EH (cell line): ENCODE measurements at places on chromosomes 5 and 9.

DNA sequence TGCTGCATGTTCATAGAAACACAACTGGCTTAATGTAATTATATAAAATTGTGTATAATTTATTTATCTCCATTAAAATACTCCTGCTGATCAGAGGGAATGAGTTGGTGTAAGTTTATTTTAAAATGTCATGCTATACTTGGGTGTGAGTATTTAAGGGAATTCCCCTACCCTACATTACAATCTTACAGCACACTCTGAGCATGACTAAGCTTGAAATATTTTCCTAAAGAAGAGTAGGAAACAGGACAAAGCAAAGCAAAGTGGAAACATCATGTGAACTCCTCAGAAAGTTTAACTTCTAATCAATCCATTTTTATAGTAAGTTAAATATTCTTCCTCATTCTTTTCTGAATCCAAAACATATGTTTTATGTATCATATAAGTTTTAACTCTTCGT lies 1271.3 kb downstream of the EFNA5 start:
- peak; percentile 53 for DNase-seq

- no peak for DNase-seq
Measured at GRCh38 chr5:127649018-127649439, at the start of gene CTXN3. TSS of gene CTXN3 (plus strand) at chr5:127649082. CDS start at chr5:127657522, 8,440 bp downstream.

DNA sequence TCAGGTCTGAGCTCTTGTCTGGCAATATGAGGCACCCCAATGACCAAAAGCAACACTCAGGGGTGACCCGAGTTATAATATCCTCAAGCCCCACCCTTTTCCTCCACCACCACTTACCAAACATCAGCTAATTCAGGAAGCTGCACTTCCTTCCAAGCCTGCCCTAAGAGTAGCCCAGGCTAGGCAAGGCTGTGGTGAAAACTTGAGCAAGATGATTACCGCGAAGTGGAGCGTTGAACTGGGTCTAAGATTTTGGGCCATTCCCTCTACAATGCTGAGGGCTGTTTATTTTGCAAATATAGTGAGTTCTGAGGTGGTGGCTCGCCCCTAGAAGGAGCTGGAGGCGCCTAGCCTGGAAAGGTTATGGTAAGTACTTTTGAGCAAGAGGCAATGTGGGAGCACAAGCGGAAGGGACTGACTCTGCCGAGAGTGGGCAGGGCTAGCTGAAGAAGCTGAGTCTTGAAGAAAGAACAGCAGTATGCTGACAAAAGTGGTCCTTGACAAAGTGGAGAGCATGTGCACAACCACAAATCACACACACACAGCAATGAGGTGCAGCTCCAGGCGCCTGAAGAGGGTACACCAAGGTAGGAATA lies at the start of gene HK3:
Gene HK3 (minus strand): TSS at position 51 of the 596 bp plus-strand sequence. CDS start 3,187 bp downstream, outside the sequence.
- no peak for DNase-seq

GRCh38 chr5:42487077-42487476 lies 63.8 kb downstream of the GHR start:
- no peak for DNase-seq

DNA sequence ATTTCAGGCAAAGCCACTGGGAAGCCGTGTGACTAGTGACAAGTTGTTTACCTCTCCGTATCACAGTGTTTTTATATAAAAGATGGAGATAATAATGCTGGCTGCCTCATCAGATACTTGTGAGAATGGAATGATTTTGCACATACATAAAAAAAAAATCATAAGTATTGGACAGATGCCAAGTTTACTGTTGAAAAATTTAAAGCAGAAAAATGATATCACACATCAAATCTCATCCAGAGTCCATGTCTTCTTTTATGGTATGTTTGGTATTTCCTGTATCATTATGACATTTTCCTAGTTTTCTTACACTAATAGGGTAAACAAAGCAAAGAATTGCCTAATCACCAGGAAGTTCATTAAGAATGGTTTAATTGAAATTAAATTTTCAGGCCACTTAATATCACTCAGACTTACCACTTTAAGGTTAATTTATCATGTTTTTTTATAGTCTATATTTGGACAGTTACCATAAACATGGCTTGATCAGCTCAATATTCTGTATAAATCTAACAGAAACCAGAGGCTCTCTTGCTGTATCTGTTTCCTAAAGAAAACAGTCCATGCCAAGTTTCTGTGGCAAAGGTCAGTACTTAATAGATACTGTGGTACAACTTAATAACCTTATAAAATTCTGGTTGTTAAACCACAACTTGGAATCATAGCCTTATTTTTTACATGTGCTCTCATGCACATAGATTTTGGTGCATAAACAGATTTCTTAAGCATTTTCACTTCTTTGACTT lies 656.5 kb upstream of the RIOK2 start:
- peak; percentile 68 for DNase-seq

GRCh38 chr9:21317956-21318923 lies 13.1 kb upstream of the IFNA5 start:
- DNase-seq, result peak; percentile 58

DNA sequence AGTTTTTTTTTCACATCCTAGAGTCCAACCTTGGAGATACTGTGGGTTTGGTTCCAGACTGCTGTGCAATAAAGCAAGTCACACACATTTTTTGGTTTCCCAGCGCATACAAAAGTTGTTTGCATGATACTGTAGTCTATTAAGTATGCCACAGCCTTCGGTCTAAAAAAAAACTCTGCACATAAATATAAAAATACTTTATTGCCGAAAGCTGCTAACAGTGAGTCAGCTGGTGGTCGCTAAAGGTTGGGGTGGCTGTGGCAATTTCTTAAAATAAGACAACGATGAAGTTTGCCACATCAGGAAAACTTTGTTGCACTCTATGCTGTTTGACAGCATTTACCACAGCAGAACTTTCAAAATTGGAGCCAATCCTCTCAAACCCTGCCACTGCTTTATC lies 37.4 kb downstream of the UBQLN1 start:
- DNase-seq, result no peak

- DNase-seq, result no peak
Measured at GRCh38 chr5:174718880-174719610, 5.3 kb upstream of the MSX2 start.

DNA sequence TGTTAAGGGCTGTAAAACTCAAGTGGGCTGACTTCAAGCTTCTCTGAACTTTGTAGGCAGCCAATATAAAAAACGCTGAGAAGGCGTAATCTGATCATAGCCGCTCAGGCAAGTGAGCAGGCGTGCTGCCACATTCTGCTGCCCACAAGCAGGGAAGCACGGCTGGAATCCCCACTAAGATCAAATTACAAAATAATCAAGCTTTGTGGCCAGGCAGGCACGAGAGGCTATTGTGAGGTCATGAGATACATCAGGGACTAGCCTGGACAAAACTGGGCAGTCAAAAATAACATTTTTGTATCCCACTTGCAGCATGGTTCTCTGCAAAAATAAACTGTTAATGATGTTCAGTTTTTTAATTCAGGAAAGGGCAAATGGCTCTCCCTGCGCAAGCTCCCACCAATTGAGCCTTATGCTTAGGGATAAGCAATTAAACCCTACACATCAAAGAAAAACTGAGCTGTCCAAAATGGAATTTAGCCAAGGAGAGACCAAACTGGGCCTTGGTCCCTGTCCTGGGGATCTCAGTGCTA lies 64.0 kb downstream of the POU5F2 start:
- DNase-seq, result peak; percentile 97

DNA sequence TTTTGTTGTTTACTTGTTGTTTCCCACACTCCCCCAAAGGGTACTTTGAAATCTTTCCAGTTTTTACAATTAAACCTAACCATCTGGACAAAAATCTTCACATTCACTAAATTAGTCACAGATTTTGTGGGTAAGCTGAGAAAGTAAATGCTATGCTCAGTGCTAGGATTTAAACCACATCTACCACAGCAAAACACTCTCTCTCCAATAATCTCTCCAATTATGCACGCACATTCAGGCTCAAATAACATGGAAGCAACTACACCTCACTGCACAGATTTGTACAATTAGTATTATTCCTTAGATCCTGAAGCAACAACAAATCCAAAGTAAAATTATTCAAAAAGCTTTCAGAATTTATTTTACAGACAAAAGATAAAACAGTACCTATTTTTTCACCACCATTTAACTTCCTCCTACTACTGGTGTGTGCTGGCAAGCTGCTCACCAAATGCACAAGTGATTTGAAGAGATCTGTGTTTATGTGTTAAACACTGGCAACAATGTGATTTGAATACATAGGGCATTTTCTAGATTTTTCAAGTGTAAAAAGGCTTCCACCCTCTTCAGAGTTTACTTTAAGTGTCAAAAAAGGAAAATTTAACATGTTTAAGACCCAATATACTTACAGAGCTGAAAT lies 16.6 kb downstream of the ZNF608 start:
- DNase-seq, result no peak

GRCh38 chr5:141413540-141414069 lies 818 bp downstream of the PCDHGA10 start:
- no peak for DNase-seq

DNA sequence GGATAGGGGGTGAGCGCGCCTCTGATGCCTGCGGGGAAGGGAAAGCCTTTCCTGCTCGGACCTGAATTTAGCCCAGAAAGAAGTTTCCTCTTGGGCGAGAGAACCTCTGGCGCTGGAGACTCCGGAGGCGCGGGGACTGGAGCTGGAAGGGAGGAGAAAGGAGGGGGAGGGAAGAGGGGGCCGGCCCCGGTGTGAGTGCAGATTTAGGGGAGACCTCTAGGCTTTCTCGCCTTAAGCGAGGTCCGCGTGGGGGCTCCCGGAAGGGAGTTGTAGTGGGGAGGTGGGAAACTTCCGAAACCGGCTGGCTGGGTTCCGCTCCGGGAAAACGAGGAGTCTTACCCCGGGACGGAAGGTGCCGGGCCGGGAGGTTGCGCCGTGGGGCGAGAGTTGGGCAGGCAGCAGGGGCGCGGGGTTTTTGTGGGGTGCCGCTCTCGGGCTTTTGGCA lies 1.3 kb downstream of the PCSK5 start:
- peak; percentile 6 for DNase-seq

- DNase-seq, result peak; percentile 32
Measured at GRCh38 chr5:41127967-41128690, 57.0 kb upstream of the MROH2B start.

- DNase-seq, result no peak
Measured at GRCh38 chr5:10499776-10500175, 58.1 kb downstream of the ROPN1L start.

DNA sequence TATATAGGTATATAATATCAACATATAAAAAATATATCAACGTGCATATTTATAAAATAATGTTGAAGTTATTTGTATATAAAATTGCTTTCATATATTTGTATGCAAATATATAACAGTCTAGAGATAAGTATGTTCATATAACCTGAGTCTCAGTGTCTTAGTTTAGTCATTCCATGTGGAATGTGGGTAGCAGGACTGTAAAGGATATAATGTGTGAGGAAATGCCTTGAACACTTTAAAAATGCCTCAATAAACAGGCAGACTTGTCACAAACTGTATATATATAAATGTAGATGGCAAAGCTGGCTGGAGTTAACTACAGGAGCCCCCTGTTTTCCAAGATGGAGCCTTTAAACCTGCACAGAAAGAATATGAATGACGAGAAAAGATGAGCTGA lies 48.4 kb downstream of the CCDC125 start:
- peak; percentile 45 for DNase-seq

GRCh38 chr9:76557674-76558225 lies 98.8 kb downstream of the GCNT1 start:
- DNase-seq, result peak; percentile 82

DNA sequence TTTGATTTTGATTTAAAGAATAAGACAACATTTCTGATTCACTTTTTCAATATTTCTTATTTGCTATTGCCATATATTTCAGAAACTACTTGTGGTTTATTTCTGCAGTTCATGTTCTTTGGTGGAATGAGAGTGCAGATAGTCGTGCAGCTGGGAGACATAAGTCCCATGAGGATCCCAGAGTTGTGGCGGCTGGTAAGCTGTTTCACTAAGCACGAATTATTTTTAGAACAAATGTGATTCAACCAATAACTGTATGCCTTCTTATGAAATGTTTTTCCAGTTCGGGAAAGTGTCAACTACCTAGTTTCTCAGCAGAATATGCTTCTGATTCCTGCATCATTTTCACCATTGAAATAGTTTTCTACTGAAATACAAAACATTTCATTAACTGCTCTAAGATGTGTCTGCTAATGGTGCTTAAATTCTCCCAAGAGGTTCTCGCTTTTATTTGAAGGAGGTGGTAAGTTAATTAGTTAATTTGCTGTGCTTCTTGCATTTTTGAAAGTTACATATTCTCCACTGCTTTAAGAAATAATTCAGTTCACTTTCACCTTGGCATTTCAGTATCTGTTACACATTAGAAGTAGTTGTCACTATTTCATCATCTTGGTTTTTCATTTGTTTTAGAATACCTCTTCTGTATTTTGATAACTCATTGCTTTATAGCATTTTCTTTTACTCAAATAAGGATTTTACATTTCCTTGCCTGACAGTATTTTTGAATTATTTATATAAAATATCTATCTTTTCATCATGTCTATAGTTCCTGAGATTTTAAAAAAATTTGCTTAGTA lies 9.0 kb downstream of the NIPSNAP3B start:
- DNase-seq, result no peak

DNA sequence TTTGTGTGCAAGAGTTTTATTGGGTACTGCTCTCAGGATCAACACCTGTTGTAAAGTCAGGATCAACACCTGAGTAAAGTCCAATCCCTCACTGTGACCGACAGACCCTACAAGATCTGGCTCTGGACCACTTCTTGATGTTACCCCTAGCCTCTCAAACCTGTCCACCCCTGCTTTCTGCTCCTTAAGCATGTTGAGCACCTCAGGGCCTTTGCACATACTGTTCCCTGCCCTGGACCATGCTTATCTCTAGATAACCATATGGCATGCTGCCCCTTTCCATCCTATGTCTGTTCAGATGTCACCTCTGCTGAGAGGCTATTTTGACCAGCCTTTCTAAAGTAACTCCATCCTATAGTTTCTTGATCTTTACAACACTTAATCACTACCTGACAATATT lies 269.6 kb downstream of the SMARCA2 start:
- no peak for DNase-seq

- DNase-seq, result no peak
Measured at GRCh38 chr5:111198281-111198966, 25.8 kb upstream of the CAMK4 start.

DNA sequence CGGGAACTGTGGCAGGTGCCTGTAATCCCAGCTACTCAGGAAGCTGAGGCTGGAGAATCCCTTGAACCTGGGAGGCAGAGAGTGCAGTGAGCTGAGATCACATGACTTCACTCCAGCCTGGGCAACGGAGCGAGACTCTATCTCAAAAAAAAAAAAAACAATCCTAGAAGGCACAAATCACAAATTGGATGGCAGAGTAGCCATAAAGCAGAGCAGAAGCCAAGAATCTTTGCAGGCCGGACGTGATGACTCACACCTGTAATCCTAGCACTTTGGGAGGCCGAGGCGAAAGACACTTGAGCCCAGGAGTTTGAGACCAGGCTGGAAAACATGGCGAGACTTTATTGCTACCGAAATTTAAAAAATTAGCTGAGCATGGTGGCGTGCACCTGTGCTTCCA lies 9.2 kb upstream of the FUBP3 start:
- peak; percentile 66 for DNase-seq

- no peak for DNase-seq
Measured at GRCh38 chr5:100746730-100747129, 156.4 kb downstream of the ST8SIA4 start.

- peak; percentile 5 for DNase-seq
Measured at GRCh38 chr5:67816456-67816855, 399.1 kb upstream of the PIK3R1 start.
